Activated CD4-positive, alpha-beta memory T cell treated with anti-CD3 and anti-CD28 coated beads, Interleukin-2, amount 10 ng/mL, durations not matched to agents 7 days and 5 days (primary cell): ENCODE measurements at places on chromosomes 12 and 14.

DNA sequence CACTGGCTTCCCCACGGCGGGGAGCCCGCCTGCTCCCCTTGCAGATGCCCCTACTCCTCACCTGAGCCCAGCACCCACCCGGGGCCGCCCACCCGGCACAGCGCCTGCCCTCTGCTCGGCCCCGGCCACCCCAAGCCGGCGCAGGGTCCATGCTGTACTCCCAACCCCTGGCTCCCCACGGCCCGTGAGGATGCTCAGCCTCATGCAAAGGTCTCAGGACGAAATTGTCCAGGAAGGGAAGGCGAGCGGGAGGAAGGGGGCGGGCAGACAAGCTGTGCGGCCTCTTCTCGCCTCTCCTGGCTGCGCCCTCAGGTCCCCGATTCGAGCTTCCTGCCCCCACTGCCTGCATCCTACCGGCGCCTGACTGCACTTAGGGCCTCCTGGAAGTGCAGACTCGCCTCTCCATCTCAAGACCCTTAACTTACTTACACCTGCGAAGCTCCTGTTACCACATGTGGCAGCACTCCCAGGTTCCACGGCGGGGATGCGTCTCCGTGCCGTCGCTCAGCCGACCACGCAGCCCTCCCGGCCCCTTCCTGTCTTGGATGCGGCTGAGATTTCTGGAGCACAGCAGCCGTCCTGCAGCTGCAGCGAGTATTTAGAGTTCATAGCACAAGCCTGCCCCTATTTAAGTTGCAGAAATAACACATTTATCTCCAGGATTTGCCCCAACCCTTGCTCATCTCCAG lies 18.0 kb downstream of the LRCOL1 start:
- no peak for DNase-seq

DNA sequence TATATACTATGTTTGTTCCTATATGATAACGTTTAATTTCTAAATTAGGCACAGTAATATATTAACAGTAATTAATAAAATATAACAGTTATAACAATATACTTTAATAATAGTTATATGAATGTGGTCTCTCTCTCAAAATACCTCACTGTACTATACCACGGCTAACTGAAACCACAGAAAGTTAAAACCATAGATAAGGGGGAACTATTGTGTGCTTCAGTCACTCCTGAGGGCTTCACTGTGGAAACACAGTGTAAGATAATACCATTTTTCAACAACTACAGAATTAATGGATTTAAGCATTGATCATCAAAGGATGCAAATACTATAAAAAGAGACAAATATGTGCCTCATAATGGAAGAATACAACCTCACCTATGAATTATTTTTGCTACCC lies 266.4 kb upstream of the RGS6 start:
- DNase-seq = no peak

GRCh38 chr14:77647853-77648252 lies 31.4 kb upstream of the SPTLC2 start:
- no peak for DNase-seq

DNA sequence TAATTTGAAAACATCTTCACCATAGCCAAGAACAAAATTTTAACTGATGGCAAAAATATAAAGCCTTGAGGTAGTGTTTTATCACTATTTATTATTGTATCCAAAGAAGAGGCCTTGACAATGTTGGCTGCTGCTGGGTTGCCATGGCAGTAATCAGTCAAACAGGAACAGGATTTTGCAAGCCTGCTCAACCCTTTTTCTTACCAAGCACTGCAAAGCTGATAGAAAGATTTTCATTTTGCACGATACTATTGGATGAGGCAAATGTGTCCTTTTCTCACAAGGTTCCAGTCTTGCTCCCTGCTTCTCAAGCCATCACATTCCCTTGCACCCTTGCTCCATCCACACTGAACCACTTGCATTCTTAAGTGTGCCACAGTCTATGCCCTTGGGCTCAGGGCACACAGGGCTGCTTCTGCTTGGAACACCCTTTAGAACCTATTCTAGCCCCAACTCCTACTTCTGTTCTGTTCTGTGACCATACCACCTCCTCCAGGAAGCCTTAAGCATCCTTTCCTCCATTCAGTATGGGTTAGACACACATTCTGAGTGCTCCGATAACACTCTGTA lies 76.5 kb upstream of the AMIGO2 start:
- DNase-seq = no peak

GRCh38 chr12:57340104-57340503 lies 89.1 kb upstream of the STAC3 start:
- no peak for DNase-seq

DNA sequence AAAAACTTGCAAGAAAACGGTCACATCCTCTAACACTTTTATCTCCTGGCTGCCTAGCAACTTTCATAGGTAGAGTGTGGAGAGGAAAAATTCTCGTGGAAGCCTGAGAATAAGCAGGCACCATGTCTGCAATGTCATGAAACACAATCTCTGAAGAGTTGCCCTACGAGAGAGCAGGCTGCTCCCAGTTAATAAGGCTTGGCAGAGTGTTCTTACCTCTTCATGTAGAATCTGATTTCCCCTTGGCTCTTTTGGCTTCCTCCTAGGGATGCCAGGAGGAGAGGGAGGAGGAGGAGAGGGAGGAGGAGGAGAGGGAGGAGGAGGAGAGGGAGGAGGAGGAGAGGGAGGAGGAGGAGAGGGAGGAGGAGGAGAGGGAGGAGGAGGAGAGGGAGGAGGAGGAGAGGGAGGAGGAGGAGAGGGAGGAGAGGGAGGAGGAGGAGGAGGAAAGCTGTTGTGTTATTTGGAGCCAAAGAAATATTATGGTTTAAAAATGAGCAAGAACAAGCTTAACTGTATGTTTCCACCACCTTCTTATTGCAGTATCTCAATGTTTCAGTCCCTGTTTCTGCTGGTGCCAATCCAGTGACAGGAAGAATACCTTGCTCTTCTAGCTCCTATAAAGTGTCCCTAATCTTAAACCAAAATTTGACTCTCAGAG lies 52.9 kb downstream of the EGLN3 start:
- no peak for DNase-seq
